Activated CD8-positive, alpha-beta memory T cell treated with anti-CD3 and anti-CD28 coated beads for 1 hour (primary cell): ENCODE measurements at places on chromosomes 1 and 21.

GRCh38 chr1:78493451-78493850 is 2.7 kb downstream of the PTGFR start:
- no peak for DNase-seq

DNA sequence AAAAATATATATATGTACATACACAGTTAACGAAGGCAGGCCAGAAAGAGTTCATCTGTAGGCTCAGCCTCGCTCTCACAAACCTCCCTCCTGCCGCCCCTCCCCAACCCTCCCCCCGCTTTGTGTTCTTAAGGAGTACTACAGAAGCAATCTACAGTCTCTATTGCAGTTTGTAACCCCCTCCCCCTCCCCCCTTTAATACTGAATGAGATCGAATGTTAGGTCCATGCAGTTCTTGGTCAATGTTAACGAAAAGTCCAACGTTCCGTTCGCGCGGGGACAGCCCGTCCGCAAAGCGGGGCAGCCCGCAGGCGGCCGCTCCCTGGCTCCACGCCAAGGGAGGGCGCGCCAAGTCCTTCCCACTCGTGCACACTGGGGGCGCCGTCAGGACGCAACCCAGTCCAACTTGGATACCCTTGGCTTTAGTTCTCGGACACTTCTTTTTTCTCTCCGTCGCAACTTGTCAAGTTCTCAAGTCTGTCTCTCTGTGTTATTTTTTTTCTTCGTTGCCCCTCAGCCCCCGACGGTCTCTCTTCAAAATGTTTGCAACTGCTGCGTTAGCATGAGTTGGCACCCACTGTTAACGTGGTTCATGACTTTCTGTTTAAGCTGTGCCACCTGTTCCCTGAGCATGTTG is 2.2 kb downstream of the JUN start:
- DNase-seq = peak; percentile 19

GRCh38 chr1:209896346-209896745 is 41.7 kb upstream of the SYT14 start:
- DNase-seq = no peak

DNA sequence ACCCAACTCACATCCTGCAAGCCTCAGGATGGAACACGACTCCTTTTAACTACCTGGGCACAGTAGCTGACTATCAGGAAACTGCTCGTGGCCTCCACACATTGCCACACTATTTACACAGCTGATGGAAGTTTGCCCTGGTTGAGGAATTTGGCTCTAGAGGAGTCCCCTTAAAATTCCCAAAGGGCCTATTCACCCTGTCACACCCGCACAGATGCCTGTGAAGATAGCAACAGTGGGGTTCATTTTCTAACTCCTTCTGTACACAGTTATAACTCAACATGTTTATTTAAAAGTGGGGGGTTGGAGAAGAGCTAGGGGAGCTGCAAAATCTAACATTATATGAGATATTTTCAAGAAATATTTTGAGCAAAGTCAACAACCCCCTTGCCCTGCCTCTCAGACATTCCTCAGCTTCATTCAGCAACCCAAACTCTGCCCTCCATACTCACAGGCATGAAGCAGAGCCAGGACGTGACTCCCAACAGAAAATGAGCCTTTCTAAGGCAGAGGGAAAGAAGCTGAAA is 35.8 kb upstream of the CCN1 start:
- no peak for DNase-seq

- no peak for DNase-seq
Observed at GRCh38 chr1:158186180-158186579, 5.5 kb downstream of the CD1D start.

GRCh38 chr1:198903203-198903602 is 264.4 kb downstream of the PTPRC start:
- DNase-seq = no peak

DNA sequence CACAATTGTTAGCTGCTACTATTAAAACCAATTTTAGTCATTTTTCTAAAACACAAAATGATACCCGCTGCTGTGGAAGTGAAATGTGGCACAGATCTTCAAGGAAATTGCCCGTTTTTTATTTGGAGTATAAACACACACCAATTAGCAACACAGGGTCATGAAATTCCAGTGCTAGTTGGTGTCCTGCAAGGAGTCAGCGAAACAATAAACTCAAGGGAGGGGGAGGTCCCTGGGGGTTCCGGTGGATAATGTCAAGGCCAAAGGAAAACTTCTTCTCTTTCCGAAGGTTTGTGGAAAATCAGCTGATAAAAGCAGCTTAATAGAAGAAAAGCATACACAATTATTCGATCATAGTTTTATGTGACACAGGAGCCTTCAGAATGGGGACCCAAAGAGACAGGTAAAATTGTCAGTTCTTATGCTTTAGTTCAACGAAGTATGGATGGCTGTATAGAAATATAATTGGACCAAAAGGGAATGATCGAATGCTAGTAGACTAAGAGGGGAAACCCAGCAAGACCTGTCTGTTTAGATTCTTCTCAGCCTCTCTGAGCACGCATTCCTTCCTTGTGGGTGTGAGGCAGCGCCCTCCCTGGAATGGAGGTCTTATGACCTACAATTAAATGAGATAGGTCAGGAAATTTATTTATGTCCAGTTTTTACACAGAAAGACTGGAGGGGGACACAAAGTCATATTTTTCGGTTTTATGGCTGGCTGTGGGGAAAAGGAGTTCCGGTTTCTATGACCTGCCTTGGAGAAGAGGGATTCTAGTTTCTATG is 65.9 kb downstream of the KCNK1 start:
- no peak for DNase-seq

DNA sequence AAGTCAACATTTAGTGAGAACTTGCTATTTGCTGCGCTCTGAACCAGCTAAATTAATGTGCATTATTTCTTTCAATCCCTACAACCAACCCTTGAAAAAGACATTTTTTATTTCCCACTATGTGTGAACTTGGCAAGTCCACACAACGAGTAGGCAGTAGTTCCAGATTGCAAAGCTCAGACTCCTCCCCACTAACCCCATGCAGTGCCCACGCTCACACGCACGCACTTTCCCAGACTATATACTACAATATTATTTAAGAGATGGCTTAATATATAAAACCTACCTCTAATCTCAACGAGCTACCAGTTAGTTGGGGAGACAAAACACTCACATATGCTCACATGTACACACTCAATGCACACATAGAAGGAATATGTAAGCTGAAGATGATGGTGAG is 671.2 kb downstream of the LMO4 start:
- DNase-seq = no peak

DNA sequence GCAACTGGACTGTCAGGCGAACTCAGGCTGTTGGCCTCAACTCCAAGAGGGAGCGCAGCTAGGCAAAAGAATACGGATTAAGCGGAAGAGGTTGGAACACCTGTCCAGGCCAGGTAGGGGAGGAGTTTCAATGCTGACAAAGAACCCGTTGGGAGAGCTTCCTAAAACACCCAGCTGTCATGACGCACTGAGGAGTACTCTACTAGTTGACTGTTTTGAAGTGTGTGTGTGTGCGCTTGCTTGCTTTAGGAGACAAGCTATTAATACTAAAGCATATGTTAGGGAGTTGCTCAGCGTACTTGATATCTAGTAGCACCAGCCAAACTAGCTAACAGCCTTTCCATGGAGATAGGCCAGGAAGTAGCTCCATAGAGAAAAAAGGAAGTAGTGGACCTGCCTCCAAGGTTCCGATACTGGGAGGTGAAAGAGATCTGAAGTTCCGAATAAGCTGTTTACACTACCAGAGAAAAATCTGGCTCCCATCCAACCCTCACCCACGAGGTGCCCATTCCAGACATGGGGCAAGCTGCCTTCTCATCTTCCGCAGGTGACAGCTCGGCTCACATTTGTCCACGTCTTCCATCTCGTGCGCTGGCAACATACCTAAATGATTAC is 974 bp upstream of the FNBP1L start:
- no peak for DNase-seq

DNA sequence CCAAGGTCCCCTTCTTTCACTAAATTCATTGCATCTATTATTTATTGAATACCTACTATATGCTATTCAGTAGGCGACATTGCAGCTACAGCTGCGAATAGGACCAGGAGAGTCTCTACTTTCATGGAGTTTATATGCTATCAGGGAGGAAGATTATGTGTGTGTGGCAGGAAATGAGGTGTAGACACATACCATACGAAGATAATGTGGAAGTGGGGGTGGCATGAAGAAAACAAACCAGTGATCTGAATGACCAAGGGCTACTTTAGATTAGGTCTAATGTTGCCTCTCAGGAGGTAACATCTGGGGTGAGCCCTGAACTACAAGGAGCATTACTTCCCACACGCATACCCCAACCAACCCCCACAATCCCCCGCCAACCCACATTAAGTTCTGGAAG is 1.0 kb upstream of the PPIH start:
- DNase-seq = no peak

GRCh38 chr1:156177919-156178654 is 15.8 kb upstream of the SLC25A44 start:
- DNase-seq = no peak

- no peak for DNase-seq
Observed at GRCh38 chr1:15633756-15634420, 16.6 kb downstream of the DDI2 start.

DNA sequence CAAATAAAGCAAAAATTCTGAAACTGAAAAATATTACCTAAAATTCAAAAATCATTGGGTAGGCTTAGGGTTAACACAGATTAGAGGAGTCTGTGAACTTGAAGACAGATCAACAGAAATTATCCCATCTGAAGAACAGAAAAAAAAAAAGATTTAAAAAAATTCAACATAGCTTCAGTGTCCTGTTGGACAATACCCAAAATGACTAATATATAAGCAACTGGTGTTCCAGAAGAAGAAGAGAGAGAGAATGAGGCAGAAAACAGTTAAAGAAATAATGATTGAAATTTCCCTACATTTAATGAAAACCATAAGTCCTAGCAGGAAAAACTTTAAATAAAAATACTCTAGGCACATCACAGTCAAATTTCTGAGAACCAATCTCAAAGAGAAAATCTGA is 31.5 kb downstream of the TMCO1 start:
- no peak for DNase-seq

GRCh38 chr1:172902861-172903381 is 147.8 kb downstream of the TNFSF18 start:
- no peak for DNase-seq

DNA sequence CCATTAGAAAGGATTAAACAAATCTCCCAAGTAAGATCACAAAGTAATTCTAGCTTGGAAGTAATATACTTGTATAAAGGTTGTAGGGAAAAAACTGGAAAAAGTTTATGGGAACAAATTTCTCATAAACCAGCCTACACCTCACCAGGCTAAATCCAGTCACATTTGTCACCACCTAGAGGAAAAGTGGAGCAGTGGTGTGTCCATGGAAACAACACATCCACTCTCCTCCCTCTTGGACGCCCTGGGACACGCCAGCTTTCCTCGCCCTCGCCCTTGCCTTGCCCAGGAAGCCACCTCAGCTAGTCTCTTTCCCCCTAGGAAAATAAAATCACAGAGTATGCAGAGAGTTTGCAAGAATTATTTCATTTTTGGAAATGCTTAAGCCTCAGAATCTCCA is 2.2 kb downstream of the PALMD start:
- DNase-seq = no peak

GRCh38 chr1:44609412-44609767 is 64.9 kb downstream of the TMEM53 start:
- peak; percentile 13 for DNase-seq

- DNase-seq = no peak
Observed at GRCh38 chr1:246187834-246188372, 319.2 kb downstream of the SMYD3 start.

- no peak for DNase-seq
Observed at GRCh38 chr1:152003846-152004442, 10.3 kb upstream of the S100A10 start.

DNA sequence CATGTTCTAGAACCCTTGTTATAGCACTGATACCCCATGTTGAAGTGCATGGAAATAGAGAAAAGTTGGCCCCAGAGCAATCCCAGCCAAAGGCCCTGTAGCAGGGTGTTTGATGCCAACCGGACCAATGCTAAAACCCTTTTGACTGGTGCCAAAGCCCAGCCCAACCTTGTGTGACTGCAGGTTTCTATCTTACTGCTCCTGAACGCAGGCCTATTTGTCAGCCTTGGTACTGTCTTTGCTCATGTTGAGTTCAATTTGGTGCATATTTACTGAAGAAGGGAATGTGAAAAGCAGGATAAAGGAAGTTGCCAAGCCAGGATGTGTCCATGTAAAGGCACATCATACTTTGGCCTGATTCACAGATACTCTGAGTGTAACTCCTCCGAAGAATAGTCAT is 51.7 kb upstream of the NFASC start:
- DNase-seq = no peak

GRCh38 chr1:204744107-204744779 is 58.7 kb upstream of the LRRN2 start:
- no peak for DNase-seq

- DNase-seq = peak; percentile 56
Observed at GRCh38 chr1:209768354-209768774, 12.5 kb downstream of the TRAF3IP3 start.

- no peak for DNase-seq
Observed at GRCh38 chr1:66119148-66119547, 326.5 kb downstream of the PDE4B start.

GRCh38 chr1:96845464-96845863 is 123.9 kb downstream of the PTBP2 start:
- DNase-seq = no peak

DNA sequence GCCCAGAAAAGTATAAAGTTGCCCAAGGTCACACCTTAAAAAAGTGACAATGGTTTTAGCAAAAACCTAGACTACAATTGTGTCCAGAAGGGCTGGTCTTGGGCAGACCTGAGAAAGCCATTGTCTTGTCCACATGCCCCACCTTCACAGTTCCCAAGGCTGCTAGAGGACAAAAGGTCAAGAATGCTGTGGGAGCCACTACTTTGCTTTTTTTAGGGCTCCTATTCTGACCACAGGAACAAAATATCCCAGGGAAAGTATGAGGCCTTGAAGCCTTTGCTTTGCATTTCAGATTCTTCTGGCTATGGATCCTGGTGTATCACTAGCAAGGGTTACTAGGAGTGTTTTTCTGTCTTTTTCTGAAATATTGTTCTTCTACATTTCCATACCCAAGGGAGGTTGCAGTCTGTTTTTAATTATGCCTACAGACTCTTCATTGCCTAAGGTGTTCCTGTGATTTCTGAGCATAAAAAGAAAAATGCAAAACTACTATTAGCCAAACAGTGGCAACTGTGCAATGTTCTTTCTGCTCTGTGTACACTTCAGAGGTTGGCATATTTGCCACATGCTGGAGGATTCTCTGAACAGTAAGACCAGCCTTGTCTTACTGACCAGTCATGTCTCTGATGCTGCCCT is 10.7 kb downstream of the C1orf162 start:
- no peak for DNase-seq

GRCh38 chr1:201282931-201283829 is at the start of gene PKP1:
TSS of gene PKP1 (plus strand) at chr1:201283506. CDS start at chr1:201283703, 197 bp downstream.
- no peak for DNase-seq

DNA sequence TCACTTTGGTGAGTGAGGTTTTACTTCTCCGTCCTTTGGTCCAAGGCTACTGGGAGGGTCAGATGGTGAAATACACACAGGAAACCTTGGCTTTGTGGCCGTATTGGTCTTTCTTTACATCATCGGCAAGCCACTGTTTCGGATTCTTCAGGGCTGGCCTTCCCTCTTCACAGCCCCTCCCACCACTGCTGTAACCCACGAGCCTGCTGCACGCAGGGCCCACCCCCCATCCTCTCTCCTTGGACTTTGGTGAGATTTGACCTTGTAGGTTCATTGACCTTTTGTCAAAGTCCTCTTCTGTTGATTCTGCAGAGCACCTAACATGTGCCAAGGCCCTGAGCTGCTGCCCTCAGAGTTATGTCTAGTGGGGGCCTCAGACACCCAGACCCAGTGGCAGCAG is 328.6 kb downstream of the CAMTA1 start:
- DNase-seq = no peak
